ENCODE measurements at places on chromosomes 12 and 14. TPM values are rescaled to one million over a fixed set of nuclear protein-coding genes. Genes with fewer than 3 reads are reported as not detected.

DNA sequence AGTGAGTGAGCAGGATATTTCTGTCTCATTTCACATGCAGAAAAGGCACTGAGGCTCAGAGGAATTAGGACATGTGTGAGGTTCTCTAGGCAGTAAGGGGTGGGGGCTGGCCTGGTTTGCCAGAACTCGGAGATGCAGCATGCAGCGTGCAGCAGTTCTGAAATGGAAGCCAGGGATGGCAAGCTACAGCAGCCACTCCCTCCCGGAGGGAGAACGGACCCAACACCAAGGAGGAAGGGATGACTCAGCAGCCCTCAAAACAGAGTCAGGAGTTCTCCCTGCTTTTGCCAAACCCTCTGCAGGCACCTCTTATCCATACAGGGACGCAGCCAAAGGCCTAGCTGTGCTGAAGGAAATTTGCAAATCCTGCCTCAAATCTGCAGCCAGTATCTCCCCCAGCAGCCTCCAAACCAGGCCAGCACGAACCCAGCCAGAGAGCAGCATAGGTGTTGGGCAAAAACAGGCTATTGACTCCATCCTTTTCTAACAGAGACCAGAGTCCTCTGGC, 10.3 kb upstream of the SERPINA3 start:
- H3K27ac ChIP-seq, result no peak overlapping the region
- DNase-seq, result no peak
- H3K4me3 ChIP-seq, result no peak overlapping the region
- H3K27me3 ChIP-seq, result no peaks in the 10 kb centered on the region
- H3K36me3 ChIP-seq, result no peaks in the 10 kb centered on the region

DNA sequence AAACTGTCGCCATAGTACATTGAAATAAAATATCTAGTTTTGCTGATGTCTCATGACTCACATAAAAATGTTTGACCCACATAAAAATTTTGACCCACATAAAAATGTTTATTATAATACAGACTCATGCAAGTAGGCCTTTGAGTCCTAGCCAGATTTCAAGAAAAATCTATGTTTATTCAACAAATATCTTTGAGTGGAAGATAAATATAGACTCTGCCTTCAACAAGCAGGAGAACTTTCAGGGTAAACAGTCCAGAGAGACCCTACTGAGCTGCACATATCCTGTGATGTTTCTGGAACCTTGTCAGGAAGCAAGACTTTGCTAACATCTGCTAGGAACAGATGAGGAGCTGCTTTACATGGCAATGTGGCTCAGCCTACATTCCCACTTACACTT, 283.1 kb downstream of the MDGA2 start:
- H3K27ac ChIP-seq, result no peak overlapping the region
- peaks cover 22% of the 10 kb centered on the region for H3K27me3 ChIP-seq
- H3K4me3 ChIP-seq, result no peak overlapping the region
- peaks cover 2% of the 10 kb centered on the region for H3K36me3 ChIP-seq

- no peaks in the 10 kb centered on the region for H3K27me3 ChIP-seq
- H3K4me1 ChIP-seq, result peaks cover 40% of the 10 kb centered on the region
- no peak overlapping the region for H3K4me3 ChIP-seq
- no peak for DNase-seq
- no peak overlapping the region for H3K27ac ChIP-seq
- no peaks in the 10 kb centered on the region for H3K36me3 ChIP-seq
Measured at GRCh38 chr12:76701690-76702089, 62.2 kb upstream of the ZDHHC17 start.

GRCh38 chr14:94025720-94026119, 420 bp upstream of the OTUB2 start:
- H3K4me3 ChIP-seq, result peak overlapping the region; percentile 62
- H3K27me3 ChIP-seq, result no peaks in the 10 kb centered on the region
- no peak for DNase-seq
- H3K4me1 ChIP-seq, result peaks cover 22% of the 10 kb centered on the region
- H3K27ac ChIP-seq, result no peak overlapping the region

GRCh38 chr12:53588123-53588522, 38.1 kb downstream of the ATF7 start:
- H3K4me3 ChIP-seq, result no peak overlapping the region
- H3K27me3 ChIP-seq, result no peaks in the 10 kb centered on the region
- peaks cover 15% of the 10 kb centered on the region for H3K4me1 ChIP-seq
- no peak for DNase-seq
- peaks cover 13% of the 10 kb centered on the region for H3K36me3 ChIP-seq
- H3K27ac ChIP-seq, result no peak overlapping the region

- no peaks in the 10 kb centered on the region for H3K36me3 ChIP-seq
- H3K4me3 ChIP-seq, result no peak overlapping the region
- DNase-seq, result no peak
- H3K27ac ChIP-seq, result no peak overlapping the region
- H3K4me1 ChIP-seq, result peaks cover 9% of the 10 kb centered on the region
Measured at GRCh38 chr14:58709949-58710348, 72.2 kb downstream of the DACT1 start.

GRCh38 chr12:95395696-95396095, 78.3 kb upstream of the METAP2 start:
- H3K27me3 ChIP-seq, result peaks cover 25% of the 10 kb centered on the region
- no peak for DNase-seq
- no peak overlapping the region for H3K4me3 ChIP-seq
- H3K36me3 ChIP-seq, result peaks cover 43% of the 10 kb centered on the region

GRCh38 chr12:99138393-99138792, 493.3 kb downstream of the APAF1 start:
- peaks cover 7% of the 10 kb centered on the region for H3K36me3 ChIP-seq
- H3K27me3 ChIP-seq, result no peaks in the 10 kb centered on the region
- no peak overlapping the region for H3K27ac ChIP-seq
- H3K4me1 ChIP-seq, result peaks cover 17% of the 10 kb centered on the region

GRCh38 chr12:79409562-79409961, 281.2 kb downstream of the PAWR start:
- no peak overlapping the region for H3K4me3 ChIP-seq
- H3K4me1 ChIP-seq, result peaks cover 32% of the 10 kb centered on the region
- no peaks in the 10 kb centered on the region for H3K27me3 ChIP-seq
- H3K27ac ChIP-seq, result peak overlapping the region; percentile 88
- DNase-seq, result no peak

The PKP2 gene
- 21.7 TPM for total RNA-seq

The HHIPL1 gene
- 2.0 TPM for total RNA-seq

The AP4S1 gene
- 5.5 TPM for total RNA-seq

The WNT1 gene
- total RNA-seq, result not detected

Data from WTC11 (cell line).